ENCODE measurements at places on chromosomes 13 and 19.

DNA sequence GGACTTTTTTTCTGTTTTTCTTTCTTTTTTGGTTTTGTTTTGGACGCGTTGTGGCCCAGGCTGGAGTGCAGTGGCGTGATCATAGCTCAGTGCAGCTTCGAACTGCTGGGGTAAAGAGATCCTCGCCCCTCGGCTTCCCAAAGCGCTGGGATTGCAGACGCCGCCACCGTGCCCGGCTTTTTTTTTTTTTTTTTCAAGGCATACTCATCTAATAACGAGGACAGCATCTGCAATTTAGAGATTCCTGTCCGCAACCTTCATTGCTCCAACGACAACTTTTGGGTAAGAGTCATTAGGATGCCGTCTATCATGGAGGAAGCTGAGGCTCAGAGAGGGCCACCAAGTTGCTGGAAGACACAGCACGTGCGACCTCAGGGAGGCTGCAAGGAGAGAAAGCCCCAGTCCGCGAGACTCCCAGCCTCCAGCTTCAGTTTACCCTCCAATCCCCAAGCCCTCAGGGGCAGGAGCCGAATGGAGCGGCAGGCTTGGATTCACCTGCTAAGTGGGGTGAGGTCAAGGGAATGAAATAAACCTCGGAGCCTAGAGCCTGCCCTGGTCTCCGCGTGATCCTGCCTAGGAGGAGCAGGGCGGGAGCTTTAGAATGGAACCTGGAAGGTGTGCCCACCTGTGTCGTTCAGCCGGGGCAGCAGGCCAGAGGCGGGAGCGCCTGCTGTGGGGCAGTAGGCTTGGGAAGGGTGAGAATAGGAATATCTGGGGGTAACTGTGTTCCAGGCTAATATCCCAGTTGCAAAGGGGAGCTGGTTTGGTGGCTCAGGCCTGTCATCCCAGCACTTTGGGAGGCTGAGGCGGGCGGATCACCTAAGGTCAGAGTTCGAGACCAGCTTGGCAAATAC, 676 bp upstream of the POLRMT start:
- no peak for DNase-seq

DNA sequence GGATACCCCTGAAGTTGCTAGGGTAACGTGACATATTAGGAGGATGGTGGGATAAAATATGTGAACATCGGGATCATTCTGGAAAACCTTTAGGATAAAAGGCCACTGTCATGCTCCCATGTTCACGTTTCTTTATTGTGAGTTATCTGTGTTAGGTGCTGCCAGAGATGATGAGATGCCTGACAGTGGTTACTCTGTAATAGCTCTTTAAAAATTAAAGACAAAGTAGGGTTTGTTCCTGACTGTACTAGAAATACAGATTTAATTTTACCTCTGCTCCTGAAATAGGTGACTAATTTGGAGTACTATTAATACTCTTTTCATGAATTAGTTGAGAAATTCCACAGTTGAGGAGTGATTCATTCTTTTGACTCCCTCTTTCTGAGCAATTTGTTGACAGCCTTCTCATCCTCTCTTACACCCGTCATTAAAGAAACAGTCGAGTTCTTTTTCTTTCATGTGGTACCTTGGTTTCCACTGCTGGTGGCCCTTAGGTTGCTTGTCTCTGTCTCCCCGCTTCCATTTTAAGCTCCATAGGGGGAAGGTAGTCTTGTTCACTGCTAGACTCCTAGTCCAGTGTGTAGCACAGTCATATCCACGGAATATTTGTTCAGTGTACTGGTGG, 28.4 kb downstream of the SAE1 start:
- DNase-seq = no peak

DNA sequence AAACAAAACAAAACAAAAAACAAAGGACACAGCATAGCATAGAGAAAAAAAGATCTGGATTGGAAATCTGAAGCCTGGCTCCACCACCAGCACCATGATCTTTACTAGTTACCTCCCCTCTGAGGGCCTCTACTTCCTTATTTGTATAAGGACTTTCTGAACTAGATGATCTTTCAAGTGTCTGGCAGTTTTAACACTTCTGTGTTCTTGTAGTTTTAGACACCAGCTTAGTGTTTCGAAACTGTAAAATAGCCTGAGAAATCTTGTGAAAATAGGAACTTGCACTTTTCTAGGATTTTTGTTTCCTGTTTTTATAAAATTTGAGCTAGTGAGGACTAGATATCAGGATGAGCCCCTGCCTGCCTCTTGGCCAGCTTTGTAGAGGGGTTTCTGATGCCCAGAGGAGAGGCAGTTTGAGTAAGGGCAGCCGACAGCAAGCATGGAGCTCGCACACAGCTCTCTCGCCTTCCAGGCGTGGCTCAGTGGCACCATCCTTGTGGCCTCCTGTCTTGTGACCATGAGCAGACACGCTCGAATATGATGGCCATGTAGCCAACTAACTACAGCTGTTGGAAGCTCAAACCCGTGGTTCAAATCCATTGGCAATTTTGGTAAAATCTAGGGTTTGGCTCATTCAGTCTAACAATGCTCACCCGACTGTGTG, 319.0 kb downstream of the KCNRG start:
- peak; percentile 96 for DNase-seq

DNA sequence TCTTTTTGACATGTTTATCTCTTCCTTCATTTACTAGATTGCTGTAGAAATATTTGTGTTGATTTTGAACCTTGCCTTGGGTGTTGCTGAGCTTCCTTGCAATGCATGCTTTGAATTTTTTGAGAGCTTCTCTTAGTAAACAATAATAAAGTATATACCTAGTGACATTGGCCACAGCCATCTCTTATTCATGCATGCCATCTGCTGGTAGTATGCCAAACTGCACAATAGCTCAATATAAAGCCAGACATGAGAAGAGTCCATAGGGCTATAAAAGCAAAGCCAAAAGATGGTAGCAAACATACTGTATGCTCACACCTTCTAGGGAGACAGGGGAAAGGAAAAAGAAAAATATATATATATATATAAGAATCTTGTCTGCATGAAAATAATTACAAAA, 18.9 kb upstream of the ZSCAN5A start:
- peak; percentile 86 for DNase-seq

DNA sequence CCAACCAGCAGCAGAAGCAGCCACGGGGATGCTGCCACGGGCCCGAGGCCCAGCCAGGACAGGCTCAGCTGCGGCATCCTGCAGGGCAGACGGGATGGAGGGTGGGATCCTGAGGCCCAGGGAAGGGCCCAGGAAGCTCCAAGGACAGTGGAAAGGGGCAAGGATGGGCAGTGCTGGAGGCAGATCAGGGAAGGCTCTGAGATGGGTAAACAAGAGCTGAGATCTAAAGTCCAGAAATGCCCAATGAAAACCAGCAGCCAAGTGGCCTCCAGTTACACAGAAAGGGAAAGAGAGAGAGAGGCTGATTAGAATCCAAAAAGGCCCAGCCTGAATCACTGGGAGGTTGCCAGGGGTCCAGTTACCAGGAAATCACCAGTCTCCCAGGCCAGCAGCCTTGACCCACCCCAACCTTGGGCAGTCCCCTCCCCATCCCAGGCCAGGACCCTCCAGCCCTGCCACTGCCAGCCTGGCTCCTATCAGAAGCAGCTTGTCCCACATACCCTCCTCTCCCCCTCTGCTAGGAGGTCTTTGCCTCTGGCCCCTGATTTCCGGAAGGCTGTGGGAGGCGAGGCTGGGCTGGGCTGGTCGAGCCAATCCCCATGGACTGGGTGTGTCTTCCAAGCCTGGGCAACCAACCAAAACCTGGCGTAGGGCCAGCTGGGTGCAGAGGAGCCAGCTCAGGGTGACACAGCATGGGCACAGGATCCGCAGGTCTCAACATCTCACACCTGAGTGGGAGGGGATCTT, at the start of gene CYP4F11:
TSS of gene CYP4F11 (minus strand) at position 198 of the 747 bp plus-strand sequence. CDS start at position 77, 121 bp downstream.
- no peak for DNase-seq

DNA sequence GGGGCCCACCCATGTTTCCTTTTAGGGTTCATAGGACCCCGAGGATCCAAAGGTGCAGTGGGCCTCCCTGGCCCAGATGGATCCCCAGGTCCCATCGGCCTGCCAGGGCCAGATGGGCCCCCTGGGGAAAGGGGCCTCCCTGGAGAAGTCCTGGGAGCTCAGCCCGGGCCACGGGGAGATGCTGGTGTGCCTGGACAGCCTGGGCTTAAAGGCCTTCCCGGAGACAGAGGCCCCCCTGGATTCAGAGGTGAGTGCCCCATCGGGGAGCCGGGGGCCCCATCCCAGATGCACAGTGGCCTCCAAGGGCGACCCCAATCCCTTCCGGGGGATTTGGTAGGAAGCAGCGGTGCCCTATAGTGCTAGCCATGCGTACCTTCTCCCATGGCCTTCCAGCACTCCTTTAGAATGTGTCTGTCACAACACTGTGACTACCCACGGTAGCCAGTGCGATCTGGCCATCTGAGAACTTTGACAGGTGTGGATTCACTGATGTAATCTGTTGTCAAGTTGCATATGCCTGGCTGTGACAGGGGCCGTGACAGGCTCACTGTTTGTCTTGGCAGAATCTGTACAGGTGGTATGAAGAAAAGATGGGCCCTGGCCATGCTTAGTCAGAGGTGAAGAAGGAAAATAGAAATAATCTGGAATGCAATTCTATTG, 88.5 kb downstream of the RAB20 start:
- no peak for DNase-seq

DNA sequence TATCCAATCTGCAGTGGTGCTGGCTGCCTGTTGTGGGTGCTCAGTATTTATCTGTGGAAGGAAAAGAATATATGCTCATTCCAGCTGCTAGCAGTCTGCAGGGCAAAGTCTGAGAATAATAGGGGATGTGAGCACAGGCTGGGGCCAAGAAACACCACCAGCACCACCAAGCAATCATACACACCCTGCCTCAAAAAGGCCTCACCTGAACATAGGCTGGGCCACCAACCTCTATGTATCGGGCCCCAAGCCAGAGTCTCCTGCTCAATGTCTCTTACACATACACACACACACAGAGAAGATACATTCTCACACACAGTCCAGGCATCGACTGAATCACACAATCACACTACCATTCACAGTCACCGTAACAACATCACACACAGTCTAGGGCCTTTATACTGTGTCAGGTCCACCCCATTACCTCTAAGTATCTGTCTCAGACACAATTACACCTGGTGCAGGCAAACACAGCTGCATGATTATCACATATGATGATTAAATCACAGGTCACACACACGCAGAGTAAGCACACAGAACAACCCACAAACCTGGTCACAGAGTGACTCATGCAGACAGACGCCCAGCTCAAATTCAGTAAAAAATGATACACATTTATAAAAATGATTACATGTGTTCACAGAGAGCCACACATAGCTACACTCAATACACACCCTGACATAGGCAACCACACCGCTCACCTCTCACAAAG, 1.3 kb upstream of the ZSCAN22 start:
- DNase-seq = no peak

DNA sequence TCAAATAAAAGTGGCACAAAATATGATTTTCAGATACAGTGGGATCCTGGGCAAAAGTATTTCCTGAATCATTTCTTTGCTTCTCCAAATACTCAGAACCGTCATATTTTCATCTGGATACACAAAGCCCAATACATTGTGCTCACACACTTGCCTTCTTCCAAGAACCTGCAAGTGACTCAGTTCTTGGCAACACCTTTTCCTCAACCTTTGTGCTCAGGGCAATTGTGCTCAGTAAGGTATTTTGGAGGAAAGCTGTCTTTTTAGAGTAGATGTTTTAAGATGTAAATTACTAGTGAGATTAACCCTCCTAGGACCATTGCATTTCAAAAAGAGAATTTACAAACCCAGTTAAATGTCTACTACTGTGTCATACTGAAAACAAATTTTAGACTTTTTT, 233.5 kb downstream of the EFNB2 start:
- no peak for DNase-seq

DNA sequence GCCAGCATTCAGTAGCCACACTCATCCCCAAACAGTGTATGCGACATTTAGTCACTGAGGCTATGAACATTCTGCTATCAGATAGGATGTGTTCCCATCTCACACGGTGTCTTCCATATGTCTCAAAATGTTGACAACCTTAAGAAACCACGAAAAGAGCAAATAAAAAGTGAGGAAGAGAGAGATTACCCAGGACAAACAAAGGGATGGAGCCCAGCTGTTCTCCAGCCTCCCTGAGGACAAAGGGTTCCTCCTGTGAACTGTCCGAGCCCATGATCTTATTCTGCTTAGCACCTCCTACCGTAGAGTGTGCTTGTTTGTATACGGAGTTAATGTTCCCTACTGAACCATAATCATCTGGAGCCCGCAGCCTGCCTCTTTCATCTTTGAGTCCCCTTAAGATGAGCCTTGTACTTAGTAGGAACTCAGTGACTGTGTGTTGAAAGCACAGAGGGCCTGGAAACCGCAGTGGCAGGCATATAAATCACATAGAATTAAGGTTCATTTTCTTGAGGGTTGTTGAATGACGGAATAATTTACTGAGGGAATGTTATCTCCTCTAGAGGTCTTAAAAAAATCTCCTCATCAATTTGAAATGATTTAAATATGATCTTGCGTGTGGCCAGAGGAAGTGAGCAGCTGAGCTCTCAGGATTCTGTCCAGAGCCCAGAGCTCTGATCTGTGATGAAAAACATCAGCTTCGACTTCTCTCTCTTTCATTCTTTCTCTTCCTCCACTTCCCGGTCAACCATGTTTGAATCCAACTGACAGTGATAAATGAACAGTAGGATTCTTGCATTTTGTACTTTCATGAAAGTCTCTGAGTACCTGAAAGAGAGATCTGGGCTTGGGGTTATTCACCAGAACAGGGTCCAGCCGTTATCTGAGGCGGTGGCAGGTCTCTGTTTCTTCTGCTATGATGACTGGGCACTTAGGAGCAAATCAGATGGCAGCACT, 200.5 kb downstream of the KLF5 start:
- DNase-seq = no peak

GRCh38 chr13:64855506-64855905, 2374.6 kb downstream of the PCDH9 start:
- no peak for DNase-seq

GRCh38 chr13:113001241-113002140, 32.5 kb downstream of the MCF2L start:
- no peak for DNase-seq

GRCh38 chr19:10283301-10284064, 3.3 kb upstream of the ICAM4 start:
- DNase-seq = no peak

DNA sequence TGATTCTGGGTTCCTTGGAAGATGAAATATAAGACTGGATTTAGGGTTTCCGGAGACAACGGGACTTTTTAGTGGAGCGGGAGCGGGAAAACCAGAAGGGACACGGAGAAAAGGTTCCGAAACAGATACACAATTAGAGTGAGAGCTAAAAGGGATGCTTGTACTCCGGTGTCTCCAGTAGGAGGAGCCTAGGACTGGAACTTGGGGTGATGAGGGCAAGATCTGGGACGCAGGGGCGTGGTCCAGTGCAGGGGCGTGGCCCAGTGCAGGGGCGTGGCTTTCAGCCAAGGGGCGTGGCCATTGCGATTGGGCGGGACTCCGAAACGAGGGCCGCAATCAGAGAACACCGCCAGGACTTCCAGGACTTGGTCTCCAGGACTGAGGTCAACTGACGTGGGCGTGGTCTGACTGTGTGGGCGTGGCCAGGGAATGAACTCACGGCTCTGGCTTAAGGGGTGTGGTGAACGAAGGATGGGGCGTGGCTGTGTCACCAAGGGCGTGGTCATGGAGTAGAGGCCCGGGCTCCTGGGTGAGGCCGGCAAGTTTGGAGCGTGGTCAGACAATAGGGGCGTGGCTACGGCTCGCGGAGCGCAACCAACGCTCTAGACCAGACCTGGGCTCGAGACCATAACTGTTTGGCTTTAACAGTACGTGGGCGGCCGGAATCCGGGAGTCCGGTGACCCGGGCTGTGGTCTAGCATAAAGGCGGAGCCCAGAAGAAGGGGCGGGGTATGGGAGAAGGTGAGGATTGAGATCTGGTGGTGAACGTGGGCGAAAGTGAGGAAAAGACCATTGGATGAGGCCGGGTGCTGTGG, at the start of gene DKKL1:
TSS of gene DKKL1 (plus strand) at position 610 of the 815 bp plus-strand sequence. CDS start at position 732, 122 bp downstream.
- DNase-seq = peak; percentile 96

- no peak for DNase-seq
These were observed 27.8 kb upstream of the TM9SF2 start for GRCh38 chr13:99473515-99473914.
